Stimulated activated CD4-positive, alpha-beta T cell treated with anti-CD3 and anti-CD28 coated beads, Interleukin-4, amount 100 ng/mL, for 4 hours (primary cell): ENCODE measurements at places on chromosomes 2 and 18.

GRCh38 chr2:108938077-108938710 is 50.8 kb downstream of the EDAR start:
- no peak for DNase-seq

DNA sequence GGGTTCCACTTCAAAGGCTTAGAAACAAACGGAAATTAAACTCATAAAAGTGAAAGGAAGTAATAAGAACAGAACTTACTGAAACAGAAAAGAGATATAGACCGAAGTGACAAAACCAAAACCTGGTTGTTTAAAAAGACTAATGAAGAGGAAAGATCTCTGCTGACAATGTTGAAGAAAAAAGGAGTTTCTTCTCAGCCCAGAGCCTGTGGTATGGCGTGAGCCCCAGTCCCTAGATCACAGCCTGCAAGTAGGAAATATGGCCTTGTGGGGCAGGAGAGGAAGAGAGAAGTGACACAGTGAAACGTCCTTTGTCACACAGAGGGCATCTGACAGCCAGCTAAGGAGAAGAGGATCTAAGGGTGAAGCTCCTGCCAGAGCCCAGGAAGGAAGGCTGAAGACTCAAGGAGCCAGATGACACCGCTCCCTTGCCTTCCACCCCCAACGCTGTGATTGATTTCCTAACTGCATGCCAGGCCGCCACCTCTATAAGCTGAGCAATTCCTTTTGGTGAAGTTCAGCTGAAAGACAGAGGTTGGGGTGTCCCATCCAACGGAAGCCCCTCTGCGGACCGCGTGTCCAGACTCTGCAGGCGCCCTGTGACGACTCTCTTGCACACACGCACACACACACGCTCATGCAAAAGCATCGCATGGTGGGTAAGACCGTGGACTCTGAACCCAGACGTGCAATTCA is 141.1 kb downstream of the HDAC4 start:
- DNase-seq = no peak

DNA sequence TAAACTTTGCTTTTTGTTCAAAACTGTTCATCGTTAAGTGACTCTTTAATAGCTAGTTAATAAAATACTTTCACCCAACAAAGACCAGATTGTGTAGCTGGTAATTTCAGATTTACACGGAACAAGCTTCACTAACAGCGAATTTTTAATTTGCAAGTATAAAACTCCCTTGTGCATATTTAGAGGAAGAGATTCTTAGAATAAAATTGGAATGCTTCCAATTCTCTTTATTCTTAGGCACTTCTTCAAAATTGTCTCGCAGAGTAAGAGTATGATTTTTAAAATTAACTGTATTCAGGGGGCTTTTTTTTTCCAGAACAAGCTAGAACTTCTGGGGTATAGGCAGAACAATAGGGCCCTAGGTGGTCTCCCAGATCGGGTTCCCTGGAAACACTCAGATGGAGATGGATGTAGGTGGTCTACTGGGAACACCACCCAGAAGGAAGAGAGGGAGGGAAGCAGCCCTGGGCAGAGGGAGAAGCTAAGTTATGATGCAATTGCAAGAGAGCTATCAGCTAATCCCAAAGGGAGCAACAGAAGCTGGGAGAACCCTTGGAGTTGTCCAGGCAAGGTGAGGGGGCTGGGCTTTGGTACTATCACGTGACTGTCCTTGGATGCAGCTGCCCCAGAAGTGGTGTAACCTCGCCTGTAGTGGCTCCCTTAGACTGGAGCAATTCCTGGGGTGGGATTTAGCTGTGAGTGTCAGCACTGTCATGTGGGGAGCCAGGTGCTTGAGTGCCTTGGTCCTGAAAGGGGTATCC is 151.7 kb upstream of the ASB18 start:
- no peak for DNase-seq

DNA sequence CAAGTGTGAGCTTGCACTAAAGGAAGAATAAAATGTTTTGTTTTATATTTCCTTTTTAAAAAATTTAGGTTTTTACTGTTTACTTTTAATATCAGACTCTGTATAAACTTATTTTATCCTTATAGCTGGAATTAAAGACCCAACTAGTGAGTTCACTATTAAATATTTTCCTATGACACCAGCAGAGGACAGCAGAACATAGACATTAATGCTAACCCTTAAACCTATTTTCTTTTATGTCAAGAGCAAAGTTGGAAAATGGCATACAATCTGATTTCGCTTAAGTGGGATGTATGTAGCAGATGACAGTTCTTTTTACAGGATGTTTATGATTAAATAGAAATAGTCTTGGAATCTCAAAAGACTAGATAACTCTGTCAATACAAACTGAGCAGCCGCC is 188.2 kb upstream of the XIRP2 start:
- DNase-seq = no peak

DNA sequence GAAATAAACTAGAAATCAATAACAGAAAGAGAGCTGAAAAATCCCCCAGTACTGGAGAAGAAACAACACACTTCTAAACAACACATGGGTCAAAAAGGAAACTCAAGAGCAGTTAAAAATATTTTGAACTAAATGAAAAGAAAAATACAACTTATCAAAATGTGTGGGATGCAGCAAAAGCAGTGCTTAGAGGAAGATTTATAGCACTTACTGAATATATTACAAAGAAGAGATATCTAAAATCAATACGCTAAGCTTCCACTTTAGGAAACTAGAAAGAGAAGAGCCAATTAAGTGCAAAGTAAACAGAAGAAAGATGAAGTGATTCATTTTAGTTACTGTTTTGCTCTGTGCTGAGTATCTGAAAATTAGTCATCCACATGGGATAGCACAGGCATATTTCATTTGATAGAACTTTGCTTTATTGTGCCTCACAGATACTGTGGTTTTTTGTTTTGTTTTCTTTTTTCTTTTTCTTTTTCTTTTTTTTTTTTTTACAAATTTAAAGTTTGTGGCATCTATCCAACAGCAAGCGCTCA is 17.0 kb downstream of the TGFA start:
- DNase-seq = no peak

GRCh38 chr2:241842067-241842415 is 16.7 kb downstream of the PDCD1 start:
- DNase-seq = no peak

- DNase-seq = no peak
These were observed 482.2 kb downstream of the DCC start for GRCh38 chr18:52822160-52822559.

DNA sequence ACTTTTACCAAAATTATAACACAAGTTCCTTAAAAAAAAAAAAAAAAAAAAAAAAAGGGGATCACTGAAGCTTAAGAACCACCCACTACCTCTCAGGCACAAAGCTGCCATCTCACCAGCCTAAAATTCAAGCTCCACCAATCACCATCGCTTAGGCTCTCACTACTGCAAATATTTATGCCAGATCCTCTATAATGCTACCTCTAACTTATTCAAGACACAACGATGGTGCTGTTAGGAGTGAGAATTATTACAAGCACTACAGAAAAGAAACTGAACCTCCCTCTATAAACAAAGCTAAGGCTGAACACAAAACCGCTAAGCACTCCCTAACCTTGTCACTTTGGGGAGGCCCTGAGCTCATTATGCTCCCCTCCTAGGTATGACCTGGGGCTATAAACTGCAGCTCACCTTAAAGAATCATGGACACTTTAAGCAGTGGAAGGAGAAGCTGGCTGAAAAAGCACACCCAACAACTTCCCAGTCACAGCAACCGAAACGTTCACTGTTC is 3.6 kb downstream of the FZD5 start:
- no peak for DNase-seq

- DNase-seq = no peak
These were observed 147.8 kb downstream of the SATB2 start for GRCh38 chr2:199309973-199310372.

DNA sequence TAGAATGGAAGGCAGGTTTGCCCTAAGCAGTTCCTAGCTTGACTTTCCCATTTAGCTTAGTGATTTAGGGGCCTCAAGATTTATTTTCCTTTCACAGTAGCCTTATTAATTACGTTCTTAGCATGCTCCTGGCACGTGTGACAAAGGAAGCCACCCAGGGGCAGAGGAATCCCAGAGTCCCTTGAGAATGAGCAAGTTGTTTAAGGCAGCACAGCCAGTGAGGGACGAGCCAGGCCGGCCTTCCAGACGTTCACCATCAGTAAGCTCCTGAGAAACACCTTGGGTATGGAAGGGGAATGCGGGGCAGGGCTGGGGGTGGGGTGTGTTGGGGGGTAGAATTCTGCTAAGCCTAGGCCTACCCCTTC is 76.3 kb downstream of the SOWAHC start:
- no peak for DNase-seq

DNA sequence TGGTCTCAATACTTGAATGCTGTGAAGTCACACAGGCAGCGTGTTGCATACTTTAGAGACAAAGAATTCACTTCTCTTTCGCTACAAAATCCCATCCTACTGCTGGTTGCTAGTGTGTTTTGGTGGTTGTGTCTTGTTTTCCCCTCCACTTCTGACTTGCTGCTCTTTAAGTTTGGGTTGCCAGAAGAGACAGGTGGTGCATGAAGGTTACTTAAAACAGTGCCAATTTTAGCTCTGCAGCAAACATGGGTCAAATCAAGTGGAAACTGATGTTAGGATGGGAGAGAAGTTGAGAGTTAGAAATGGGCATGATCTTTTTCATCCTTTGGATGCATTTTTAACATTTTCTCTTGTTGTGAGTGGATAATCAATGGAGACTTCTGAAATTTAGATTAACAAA is 136.2 kb upstream of the KCNH7 start:
- DNase-seq = no peak
